ENCODE measurements at places on chromosomes 1 and 21.

DNA sequence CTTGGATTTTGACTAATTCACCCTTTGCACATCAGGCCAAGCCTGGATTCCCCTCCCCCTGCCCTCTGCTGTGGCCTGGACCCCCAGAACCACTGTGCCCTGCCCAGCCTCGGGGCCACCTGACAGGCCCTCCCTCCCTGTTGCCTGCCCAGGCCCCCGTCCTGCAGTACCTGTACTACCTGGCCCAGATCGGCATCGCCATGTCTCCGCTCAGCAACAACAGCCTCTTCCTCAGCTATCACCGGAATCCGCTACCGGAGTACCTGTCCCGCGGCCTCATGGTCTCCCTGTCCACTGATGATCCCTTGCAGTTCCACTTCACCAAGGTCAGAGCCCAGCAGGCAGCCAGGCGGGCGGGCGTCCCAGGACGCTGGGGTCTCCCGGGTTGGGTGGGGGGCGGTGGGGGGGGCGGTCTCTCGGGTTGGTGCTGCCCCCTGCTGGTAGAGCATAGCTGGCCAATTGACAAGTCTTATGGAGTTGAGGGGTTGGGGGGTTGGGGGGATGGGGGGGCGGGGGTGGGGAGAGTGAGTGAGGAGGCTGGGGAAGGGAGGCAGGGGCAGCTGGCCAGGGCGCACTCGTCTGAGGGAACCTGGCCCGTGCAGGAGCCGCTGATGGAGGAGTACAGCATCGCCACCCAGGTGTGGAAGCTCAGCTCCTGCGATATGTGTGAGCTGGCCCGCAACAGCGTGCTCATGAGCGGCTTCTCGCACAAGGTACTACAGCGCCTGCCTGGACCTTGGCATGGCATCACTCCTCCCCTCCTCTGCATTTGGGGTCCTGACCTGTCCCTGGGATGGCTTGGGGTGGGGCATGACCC lies 10.7 kb downstream of the AMPD2 start:
- DNase-seq = no peak

GRCh38 chr1:29643281-29643680 lies 407.0 kb downstream of the PTPRU start:
- DNase-seq = no peak

DNA sequence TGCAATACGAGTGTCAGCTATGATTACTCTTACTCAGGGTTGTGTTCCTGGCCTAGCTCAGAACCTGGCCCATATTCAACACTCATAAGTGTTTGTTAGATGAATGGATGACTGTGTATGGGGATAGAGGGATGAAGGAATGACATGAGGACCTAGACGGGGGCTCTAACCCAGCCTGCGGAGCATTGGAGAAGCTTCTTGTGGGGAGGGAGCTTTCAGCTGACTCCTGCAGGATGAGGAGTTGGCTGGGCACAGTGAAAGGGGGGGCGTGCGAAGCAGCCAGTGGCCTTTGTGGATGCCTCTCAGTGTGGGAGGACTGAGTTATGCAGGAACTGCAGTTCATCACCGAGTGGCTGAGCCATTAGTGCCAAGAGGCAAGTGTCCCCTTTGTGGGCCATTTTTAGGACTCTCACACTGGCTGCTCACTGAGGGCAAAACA lies 1.2 kb upstream of the EXTL1 start:
- no peak for DNase-seq

DNA sequence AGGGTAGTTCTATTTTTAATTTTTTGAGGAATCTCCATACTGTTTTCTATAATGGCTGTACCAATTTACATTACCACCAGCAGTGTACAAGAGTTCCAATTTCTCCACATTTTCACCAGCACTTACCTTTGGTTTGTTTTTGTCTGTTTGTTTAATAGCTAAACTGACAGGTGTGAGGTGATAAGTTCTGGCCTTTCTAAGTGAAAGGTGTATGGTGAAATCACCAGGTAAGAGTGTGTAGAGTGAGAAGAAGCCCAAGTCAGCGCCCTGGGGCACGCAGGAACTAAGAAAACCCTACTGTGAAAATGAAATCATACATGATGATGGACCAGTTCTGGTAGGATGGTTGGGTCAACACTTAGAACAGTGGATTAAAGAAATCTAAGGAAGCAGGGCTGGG lies 34.5 kb downstream of the BTG3 start:
- no peak for DNase-seq

- DNase-seq = no peak
These were observed 22.4 kb downstream of the ARMH1 start for GRCh38 chr1:44696789-44697345.

DNA sequence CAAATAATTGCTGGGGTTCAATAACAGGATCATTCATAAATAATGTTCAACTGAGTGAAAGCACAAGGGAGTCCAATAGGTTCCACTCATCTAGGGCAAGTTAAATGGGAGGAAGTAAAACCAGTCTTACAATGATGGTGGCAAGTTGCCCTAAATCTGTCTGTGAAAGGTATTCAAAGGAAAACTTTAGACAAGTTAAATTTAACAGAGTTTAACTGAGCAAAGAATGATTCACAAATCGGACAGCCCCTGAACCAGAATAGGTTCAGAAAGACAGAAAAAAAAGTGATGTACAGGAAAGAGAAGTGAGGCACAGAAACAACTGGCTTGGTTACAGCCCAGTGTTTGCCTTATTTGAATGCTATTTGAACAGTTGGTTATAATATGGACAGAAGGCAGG lies 183.5 kb upstream of the ADGRL4 start:
- DNase-seq = no peak

DNA sequence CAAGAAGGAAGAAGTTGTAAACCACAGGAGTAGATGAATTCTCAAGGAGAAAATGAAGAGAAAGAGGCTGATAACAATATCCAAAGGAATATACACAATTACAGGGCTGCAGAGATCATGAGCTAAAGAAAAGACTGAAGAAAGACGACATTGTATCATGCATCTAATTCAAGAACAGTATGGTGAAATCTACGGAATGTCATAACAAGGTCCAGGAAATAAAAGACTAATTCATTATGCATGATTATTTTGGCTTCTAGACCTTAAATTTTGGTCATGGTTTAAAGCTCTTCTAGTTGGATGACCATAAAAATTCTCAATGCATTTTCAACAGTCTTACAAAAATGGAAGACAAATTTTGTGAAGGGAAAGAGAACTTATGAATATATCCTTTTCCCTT lies 71.7 kb downstream of the SH3GLB1 start:
- no peak for DNase-seq

DNA sequence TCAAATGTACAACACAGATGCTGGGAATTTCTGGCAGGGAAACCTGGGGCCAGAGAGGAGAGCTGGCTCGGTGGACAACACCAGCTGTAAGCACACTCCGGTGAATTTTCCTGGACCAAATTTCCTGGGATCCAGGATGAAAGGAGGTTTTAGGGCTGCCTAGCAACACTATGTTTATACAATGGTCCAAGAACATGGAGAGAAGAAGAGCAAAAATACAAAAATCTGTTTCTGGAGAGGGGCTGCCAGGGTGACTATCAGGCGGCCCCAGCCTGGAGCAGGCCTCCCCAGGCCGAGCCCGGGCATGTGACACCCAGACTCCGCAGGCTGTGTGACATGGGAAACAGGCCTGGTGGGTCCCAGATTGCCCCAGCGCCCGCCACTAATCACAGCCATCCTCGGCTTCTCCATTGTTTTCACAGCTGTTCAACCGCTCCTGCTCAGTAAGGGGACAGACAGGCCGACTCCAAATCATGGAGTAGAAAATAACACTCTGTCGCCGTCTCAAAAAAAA lies 336.0 kb upstream of the NFIA start:
- DNase-seq = no peak

GRCh38 chr21:16579538-16579937 lies 849.8 kb downstream of the USP25 start:
- DNase-seq = no peak

DNA sequence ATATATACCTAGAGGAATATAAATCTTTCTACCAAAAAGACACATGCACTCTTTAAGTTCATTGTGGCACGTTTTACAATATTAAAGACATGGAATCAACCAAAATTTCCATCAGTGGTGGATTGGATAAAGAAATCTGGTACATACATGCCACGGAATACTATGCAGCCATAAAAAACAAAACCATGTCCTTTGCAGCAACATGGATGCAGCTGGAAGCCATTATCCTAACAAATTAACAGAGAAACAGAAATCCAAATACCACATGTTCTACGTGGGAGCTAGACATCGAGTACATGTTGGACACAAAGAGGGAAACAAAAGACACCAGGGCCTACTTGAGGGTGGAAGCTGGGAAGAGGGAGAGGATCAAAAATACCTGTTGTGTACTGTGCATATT lies 33.0 kb upstream of the B3GALT2 start:
- no peak for DNase-seq

DNA sequence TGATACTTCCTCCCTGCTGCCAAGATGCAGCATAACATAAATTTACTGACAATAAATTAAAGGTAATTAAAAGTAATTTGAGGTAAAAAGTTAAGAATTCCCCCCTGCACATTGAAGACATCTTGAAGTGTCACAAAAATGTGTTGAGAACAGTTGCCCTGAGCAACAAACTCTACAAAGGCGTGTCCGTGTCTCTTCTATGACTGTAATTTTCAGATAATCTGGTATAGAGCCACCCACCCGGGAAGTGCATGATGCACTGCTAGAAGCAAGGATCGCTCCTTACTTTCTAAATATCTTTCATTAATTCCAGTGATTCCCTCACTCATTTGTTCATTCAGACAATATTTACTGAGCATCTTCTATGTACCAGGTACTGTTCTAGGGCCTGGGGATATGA lies 11.0 kb upstream of the CASQ1 start:
- no peak for DNase-seq

DNA sequence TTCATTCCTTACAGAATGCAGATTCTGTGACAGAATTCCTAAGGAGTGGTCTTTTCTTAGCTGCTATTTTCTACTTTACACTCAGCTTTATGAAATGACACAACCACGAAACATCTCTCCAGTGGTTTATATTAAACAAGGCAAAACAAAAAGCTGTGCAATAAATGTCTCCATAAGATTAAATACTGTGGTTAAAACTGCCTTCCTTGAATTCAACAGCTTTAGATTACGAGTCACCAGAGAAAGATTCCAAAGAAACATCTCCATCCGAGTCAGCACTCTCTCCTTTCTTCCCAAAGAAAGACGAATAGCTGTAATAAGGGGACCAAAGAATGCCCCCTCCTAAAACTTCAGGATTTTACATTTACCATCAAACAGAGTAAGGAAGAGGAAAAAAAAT lies 4.6 kb upstream of the C1orf87 start:
- no peak for DNase-seq

DNA sequence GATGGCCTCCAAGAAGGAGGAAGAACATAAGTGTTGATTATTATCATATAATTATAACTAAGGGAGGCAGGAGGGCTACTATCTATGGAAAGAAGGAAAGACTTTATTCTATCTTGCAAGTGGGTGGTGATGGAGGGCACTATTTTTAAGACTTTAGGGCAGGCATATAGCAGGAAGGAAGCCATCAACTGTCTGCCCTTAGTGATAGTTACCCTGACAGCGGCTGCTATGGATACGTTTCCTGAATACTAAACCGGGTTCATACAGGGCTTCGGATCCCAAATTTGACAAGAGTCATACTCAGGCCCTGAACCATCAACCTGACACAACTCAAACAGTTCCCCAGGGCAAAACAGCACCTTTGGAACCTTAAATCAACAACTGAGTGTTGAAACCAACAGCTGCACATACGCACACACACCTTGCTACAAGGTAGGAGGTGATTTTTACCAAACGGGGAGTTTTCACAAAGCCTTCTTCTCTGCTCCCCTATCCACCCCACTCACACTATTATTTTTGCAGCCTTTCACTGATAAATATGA lies 397.2 kb downstream of the OMA1 start:
- DNase-seq = no peak

DNA sequence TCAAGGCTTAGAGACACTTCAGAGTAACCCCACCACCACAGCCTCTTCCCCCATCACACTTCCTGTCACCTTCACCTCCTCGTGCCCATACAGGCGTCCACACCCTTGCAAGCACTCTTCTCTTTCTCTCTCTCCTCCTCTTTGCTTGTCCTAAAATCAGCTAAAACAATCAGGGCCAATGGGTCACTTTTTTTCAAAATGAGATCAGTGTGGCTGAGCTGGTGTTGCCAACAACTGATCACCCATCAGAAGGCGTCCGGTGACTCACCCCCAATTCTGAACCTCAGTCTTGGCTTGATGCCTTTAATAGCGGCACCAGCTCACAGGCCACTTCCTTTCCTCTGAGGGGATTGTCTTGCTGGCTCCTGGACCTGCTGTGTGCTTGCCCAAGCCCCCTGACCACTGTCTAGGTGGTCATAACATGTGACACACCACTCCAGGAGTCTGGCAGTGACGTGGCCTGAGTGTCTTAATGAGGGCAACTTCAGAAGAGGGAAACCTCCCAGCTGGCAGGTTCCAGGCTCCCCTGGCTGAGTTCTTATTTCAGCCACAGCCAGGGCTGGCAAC lies 1.6 kb downstream of the DRAXIN start:
- peak; percentile 56 for DNase-seq

DNA sequence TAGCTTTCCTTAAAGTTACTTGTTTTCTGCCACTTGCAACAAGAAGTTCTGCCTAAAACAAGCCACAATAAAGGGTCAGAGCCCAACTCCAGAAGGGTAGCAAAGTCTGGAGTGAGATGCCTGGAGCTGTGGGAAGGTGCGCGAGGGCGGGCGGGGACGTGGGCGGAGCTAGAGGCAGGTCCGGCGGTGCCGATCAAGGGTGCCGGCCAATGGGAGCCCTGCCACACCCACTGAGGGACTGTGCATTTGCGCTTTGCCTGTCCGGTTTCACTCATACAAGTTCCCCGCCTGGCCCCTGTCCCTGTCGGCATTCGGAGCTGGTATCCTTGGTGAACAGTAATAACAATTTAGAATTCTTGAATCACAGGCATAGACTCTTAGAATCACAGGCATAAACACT lies 732.4 kb downstream of the MATN1 start:
- DNase-seq = no peak

- no peak for DNase-seq
These were observed 591.7 kb downstream of the PLPP3 start for GRCh38 chr1:55987491-55988249.

GRCh38 chr1:31389616-31390015 lies 16.7 kb upstream of the FABP3 start:
- DNase-seq = no peak

DNA sequence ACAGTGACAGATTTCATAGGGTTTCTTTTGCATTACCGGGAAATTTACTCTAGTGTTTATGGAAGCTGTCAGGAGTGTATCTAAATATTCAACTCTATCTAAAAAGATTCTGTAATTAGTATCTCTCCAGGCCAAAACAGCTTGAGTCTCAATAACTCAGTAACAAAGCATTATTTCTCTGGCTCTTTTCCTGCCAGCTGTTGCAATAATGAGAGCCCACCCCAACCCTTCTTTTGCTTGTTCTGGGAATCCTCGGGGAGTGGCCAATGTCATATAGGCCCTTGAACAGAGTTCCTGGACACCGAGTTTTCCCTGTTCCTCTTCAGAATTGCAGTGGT lies 120.1 kb upstream of the SGIP1 start:
- no peak for DNase-seq

All from Calu3 (cell line).